Left renal cortex interstitium (tissue), 4 donors: ENCODE measurements at places on chromosomes 2 and 18.

DNA sequence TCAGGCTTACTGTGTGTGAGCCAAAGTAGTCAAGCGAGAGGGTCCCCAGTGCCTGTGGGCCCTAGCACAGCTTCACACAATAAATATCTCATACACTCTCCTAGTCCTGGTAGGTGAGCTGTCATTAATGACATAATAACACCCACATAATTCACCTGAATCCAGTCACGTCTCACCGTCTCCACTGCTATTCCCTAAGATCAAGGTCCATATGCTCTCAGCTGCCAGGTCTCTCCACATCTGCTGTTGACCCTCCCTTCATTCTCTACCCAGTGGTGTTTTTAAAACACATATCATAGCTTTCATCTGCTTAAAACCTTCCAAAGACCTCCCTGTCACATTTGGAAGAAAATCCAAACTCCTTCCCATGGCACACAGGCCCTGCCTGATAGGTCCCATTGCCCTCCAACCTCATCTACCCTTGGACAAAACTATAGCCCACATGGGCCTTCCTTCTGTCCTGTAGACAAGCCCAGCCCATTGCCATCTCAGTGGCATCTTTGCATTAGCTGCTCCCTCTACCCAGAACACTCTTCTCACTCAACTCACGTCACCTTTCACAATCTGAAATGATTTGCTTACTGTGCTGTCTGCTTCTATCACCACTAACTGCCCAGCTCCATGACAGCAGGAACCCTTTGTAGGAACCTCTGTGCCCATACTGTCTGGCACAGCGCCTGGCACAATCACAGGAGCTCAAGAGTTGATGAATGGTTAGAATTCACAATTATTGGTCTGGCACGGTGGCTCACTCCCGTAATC is 7.5 kb downstream of the KCNG3 start:
- no peak for DNase-seq

- no peak for DNase-seq
Measured at GRCh38 chr18:5693699-5694294, 150.0 kb upstream of the EPB41L3 start.

DNA sequence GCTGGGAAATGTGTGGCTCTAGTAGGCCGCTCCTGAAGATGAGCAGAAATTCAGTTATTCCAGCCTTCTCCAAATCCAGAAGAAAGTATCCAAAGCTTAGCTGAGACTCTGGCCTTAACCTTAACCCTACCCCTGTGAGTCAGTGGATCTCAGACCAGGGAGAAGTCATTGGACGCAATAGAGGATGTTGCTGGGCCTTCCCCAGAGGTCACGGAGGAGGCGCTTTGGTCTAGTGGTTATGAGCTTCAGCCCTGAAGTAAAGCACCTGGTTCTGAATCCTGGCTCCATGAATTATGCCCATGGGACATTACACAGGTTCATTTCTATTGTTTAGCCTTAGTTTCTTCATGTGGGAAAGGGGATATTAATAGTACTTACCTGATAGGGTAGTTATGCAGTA is 24.0 kb downstream of the PKDCC start:
- DNase-seq, result no peak

DNA sequence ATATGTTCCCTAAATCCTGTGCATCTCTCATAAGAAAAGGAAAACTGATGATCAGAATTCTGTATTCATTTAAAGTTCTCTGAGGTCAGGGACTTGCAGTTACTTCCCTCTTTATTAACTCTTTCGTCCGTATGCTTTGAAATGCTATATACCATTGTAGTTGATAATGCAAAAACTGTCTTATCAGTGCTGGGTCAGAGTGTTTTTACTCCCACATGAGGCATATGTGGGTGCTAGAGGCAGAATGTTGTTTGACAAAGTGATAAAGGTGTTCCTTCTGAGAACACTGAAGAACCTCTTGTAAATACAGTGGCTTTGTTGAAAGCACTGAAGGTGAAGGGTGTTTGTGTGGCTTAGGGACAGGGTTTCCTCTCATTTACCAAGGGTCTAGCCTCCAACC is 136.5 kb upstream of the NFATC1 start:
- DNase-seq, result no peak

DNA sequence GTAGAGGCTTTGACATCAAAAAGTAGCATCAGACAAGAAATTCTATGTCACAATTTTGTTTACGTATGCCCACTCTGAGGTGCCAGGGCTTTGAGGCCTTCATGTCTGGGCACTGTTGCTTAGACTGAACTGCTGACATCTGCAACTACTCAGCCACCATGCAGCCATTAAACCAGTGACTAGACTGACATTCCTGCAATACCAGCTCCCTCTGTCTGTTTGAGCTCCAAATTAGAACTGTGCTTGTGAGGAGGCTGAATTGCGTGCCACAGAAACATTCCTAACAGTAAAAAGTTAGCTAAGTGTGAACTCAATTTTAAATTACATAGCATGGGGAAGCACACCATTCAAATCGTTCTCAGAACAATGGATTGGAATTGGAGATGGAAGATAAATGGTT is 163.2 kb downstream of the INSIG2 start:
- peak; percentile 7 for DNase-seq

GRCh38 chr2:97742381-97742847 is 29.0 kb downstream of the ZAP70 start:
- DNase-seq, result no peak

DNA sequence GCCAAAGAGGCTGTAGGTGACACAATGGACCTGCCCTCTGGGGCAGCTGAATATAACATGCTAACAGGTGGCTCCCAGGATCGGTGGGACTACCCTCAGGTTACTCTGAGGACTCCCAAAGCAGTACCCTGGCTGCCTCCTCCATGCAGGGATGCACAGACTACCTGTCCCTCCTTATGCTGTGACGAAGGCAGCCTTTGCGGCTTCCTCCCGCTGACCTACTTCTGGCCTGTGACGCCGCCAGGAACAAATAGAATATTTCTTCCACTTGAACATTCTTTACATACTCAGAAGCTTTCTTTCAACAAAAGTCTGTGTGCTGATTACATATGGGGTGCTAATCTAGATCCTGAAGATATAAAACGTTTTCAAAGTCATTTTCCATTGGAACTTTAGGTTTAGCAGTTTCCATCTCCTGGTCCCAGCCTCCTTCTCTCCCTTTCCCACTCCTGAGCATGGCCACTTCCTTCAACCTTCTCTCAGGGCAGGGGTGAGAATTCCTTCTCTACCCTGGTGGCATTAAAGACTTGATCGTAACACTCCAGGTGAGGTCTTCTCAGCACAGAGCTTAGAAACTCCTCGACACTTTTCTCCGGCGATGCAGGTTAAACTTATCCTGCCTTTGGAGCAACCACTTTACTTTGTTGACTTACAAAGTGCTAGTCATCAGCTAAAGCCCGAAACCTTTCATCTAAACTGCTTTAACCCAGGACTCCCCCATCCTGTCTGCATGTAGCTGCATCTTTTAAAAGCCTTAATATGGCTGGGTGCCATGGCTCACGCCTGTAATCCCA is 58.9 kb upstream of the STK17B start:
- DNase-seq, result no peak

GRCh38 chr18:54775686-54776085 is 52.6 kb upstream of the RAB27B start:
- DNase-seq, result no peak

DNA sequence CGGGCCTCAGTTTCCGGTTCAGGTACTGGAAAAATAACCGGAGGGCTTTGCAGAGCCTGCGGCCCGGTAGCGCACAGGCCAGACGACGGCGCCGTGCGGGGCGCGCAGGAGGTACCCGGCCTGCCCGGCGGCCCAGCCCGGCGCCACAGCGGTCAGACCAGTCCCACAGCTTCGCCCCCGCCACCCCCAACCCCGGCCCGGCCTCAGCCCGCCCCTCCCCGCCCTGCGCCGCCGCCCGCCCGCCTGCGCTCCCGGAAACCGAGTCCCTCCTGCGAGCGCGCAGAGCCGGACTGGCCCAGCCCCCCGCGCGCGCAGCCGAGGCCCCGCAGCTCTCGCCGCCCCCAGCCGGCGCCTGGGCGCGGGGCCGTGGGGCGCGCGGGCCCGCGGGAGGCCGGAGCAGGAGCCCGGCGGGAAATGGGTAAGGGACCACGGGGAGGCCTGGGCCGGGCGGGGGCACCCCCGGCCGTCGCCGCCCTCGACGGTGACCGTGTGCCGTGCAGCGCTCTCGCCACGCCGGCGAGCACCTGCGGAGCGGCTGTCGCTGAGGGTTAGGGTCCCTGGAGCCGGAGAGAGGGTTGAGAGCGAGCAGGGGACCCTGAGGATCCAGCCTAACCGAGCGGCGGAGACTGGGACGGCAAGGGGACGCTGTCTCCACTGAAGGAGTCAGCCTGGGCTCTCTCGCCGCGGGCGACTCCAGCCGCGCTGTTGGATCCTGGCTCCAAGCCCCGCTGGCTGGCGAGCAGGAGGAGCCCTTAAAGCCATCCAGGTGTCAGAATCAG is 16.5 kb upstream of the PSD4 start:
- peak; percentile 21 for DNase-seq

GRCh38 chr2:203480623-203481022 is 54.5 kb downstream of the RAPH1 start:
- DNase-seq, result no peak

DNA sequence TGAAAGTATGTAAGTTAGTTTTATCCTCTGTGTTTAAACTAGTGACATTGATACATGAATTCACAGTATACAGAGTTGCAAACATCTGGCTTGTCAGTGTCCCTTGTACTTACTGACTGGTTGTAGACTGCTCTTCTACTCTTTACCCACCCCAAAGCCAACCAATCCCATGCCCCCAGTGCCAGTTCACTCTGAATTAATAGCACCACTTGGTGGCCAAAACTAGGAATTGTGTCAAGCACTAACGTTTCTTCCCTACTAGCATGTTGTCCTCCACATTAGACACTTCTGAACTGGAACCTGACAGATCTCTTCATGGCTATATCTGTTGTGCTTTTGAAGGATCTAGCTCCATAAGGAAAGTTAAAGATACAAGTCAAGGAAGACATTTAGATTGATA is 27.2 kb upstream of the OTX1 start:
- DNase-seq, result no peak

- no peak for DNase-seq
Measured at GRCh38 chr18:12324991-12325725, 17.1 kb downstream of the TUBB6 start.

DNA sequence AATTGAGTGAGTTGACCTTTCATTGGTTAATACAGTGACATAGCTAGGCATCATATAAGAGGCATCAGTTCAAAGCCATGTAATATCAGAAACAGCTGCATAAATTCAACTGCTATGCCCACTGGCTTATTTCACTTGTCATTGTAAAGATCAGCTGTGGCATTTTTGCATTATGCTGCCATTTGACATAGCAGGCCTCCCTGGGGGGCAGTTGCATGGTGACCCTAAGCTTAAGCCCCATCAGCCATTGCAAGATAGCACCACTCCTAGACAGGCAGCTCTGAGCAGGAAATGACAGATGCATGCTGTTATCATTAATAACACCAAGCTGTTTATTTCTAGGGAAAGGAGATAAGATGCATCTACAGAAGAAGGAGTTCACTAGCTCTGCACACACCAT is 233.4 kb upstream of the CNTNAP5 start:
- DNase-seq, result no peak

GRCh38 chr2:8285081-8285480 is 396.8 kb upstream of the ID2 start:
- no peak for DNase-seq

DNA sequence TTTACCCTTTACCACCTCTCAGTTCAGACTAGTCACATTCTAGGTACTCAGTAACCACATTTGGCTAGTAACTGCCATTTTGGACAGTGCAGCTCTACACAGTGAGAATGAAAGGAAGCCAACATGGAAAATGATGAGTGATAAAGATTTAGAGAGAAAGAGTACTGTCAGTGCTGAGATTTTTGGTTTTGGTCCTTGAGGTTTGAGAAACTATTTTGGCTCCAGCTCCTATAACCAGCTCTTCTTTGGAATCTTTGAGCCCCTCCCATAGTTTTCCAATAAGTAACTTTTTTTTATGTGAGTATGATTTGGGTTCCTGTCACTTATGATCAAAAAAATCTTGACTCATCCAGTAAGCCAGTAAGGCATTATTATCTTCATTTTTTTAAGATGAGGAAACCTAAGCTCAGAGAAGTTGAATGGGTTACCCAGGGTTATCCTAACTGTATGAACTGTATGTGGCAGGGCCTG is 173.0 kb downstream of the BABAM2 start:
- no peak for DNase-seq

GRCh38 chr2:3864943-3865865 is 161.8 kb downstream of the DCDC2C start:
- no peak for DNase-seq

DNA sequence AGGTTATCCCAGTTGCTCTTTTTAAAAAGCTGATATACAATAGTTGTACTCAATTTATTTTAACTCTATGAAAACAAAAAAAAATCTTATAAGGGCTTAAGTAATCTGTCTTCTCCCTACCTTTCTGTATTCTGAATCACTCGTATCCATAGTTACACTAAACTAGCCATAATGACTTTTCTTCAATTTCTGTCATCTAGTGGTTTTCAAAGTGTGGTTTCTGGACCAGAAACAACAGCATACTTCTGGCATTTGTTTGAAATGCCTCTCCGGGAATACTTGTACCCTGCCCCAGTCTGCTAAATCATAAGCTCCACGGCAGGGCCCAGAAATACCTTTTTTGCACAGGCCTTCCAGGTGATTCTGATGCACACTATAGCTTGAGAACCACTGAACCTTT is 253.6 kb downstream of the LRRTM4 start:
- no peak for DNase-seq

DNA sequence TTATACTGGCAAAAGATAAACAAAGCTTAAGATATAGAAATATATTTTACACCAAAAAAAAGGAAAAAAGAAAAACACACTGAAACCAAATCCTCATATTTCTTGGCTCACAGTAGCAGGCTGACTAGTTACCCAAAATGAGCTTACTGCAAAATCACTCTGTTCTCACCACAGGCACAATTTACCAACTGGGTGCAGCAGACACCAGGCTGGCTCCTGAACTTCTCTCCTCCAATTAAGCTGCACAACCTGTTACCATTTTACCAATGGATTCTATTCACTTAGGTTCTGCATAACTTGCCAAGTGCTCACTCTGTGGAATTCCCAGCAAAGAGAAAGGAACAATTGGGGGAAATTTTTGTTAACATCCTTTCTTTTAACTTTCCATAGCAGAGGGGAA is 679.3 kb downstream of the ZEB2 start:
- no peak for DNase-seq

- no peak for DNase-seq
Measured at GRCh38 chr2:151423760-151424159, 14.1 kb downstream of the RIF1 start.

- DNase-seq, result no peak
Measured at GRCh38 chr2:120919771-120920453, 184.2 kb downstream of the GLI2 start.
